ENCODE measurements at places on chromosomes 13 and 19. TPM values are rescaled to one million over a fixed set of nuclear protein-coding genes. Genes with fewer than 3 reads are reported as not detected.
A peak's percentile ranks its signal among the peaks of the same experiment; 100 is the strongest.

DNA sequence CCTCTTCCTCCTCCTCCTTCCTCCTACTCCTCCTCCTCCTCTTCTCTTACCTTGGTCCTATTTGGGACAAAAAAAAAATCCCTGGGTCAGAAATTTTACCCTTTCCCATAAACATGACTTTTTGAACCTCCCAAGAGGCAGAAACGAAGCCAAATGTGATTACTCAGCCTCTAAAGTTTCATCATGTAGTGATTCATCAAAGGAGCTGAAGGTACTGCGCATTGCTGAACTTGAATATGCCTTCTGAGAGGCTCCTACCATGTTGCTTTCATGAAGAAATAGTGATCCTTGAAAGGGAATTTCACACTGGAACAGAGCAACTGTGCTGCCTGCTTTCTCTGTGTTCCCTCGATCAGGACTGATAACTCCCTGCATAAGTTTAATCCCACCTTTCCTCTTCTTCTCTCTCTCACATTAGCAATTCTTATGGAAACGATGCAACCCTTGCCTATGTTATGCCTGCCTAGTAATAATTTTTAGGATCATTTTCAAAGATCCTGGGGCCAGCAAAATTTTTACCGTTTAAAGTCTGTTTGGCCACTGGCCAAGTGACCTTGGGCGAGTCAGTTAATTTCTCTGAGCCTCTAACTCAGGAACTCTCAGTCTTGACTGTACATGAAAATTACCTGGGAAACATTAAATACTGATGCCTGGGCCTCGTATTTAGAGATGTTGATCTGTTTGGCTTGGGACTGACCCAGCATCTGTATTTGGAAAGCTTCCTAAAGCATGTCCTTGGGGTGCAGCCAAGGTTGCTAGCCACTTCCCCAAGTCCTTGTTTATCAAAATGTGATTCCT, 149.5 kb downstream of the DCT start:
- H3K27ac ChIP-seq: no peak overlapping the region
- no peak for DNase-seq
- no peak overlapping the region for H3K4me3 ChIP-seq

GRCh38 chr13:52862358-52863206, 14.1 kb upstream of the PCDH8 start:
- no peaks in the 10 kb centered on the region for H3K36me3 ChIP-seq
- no peak overlapping the region for H3K27ac ChIP-seq
- no peaks in the 10 kb centered on the region for H3K4me1 ChIP-seq
- H3K27me3 ChIP-seq: no peaks in the 10 kb centered on the region
- no peak overlapping the region for H3K4me3 ChIP-seq

DNA sequence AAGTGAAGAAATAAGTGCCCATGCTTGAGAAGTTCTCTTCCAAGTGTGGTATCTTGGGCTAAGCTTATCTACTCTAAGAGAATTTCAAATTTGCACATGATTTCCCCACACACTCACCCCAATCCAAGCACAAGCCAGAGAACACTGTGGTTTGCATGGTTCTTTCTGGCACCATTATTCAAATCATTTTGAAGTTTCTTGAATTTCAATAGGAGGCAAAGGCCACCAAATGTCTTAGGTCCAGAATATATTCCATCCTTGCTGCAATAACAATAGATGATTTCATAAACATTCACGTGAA, 359.7 kb downstream of the IRS2 start:
- no peak for DNase-seq
- H3K4me1 ChIP-seq: no peaks in the 10 kb centered on the region
- H3K27me3 ChIP-seq: no peaks in the 10 kb centered on the region
- H3K4me3 ChIP-seq: no peak overlapping the region

- H3K27ac ChIP-seq: peak overlapping the region; percentile 87
- H3K4me3 ChIP-seq: peak overlapping the region; percentile 7
- H3K4me1 ChIP-seq: peaks cover 8% of the 10 kb centered on the region
- H3K36me3 ChIP-seq: peaks cover 10% of the 10 kb centered on the region
- H3K27me3 ChIP-seq: no peaks in the 10 kb centered on the region
- peak; percentile 91 for DNase-seq
Observed at GRCh38 chr19:19461671-19462622, 53.4 kb downstream of the TSSK6 start.

GRCh38 chr13:48411147-48411794, 1.6 kb downstream of the LPAR6 start:
- no peaks in the 10 kb centered on the region for H3K36me3 ChIP-seq
- DNase-seq: no peak
- peaks cover 8% of the 10 kb centered on the region for H3K4me1 ChIP-seq
- peak overlapping the region; percentile 97 for H3K4me3 ChIP-seq
- H3K27ac ChIP-seq: peak overlapping the region; percentile 83

DNA sequence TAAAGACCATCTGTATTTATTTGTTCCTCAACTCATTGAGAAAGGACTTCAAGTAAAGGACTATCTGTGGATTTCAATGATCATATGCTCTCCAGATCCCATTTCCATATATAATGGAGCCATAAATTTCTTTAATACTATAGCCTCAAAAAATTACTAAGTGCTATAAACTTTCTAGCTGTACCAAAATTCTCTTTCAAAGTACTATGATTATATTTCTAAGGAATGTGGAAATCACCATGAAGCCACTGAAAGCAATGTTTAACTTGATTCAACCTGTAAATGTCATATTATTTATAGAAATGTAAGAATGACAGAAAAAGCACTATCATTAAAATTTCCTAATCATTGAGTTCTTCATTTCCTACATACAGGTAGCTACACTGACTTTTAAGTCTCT, 20.7 kb downstream of the TBC1D4 start:
- no peaks in the 10 kb centered on the region for H3K36me3 ChIP-seq
- no peak for DNase-seq
- no peaks in the 10 kb centered on the region for H3K4me1 ChIP-seq
- no peak overlapping the region for H3K27ac ChIP-seq
- H3K27me3 ChIP-seq: no peaks in the 10 kb centered on the region

DNA sequence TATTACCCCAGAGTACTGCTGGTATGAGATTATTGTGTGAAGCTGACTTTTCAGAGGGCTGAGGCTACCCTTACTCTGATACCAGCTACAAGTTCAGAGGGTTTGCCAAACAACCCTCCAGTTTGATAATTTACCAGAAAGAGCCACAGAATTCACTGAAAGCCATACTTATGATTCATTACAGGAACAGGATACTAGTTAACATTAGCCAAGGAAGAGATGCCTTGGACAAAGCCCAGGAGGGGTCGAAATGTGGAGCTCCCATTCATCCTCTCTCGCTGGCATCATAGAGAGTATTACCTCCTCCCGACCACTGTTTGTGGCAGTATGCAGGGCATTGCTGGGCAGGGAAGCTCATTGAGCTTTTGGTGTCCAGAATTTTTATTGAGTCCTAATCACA, 364.3 kb downstream of the KCNRG start:
- H3K4me3 ChIP-seq: no peak overlapping the region

DNA sequence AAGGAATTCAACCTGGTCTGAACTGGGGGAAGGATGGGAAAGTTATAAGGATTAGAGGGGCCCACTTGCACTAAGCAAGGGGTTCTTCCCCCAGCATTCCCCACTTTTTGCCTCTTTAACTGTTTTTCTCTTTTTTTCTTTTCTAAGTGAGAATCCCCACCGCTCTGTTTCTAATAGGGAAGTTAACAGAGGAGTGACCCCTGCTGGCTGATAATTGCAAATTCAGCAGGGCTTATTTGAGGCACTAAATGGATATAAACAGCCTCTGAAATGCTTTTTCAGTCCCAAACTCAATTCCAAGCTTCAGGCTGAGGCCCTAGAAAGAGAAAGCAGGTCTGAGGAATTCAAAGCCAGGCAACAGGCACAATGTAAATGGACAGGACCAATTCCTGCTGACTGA, 38.2 kb upstream of the CEACAM21 start:
- no peaks in the 10 kb centered on the region for H3K36me3 ChIP-seq
- no peaks in the 10 kb centered on the region for H3K4me1 ChIP-seq
- DNase-seq: no peak

DNA sequence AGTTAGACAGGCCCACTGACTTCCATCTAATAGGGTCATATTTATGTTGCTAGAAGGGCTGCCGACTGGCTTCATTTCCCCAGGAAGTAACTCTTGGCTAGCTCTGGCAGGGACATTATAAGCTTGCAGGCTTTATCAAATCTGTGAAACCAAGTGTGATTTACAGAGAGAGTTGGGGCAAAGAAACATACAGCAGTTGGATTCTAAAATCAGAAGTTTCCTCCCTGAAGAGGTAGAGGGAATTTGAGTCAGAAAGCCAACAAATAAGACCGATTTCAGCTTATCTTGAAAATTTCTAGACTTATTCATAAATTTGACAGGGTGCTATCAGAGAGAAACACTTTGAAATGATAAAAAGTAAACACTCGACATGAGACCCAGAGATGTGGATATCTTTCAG, 407.8 kb downstream of the OLFM4 start:
- no peak for DNase-seq
- H3K27me3 ChIP-seq: no peaks in the 10 kb centered on the region
- H3K36me3 ChIP-seq: no peaks in the 10 kb centered on the region
- no peaks in the 10 kb centered on the region for H3K4me1 ChIP-seq
- no peak overlapping the region for H3K4me3 ChIP-seq
- no peak overlapping the region for H3K27ac ChIP-seq

DNA sequence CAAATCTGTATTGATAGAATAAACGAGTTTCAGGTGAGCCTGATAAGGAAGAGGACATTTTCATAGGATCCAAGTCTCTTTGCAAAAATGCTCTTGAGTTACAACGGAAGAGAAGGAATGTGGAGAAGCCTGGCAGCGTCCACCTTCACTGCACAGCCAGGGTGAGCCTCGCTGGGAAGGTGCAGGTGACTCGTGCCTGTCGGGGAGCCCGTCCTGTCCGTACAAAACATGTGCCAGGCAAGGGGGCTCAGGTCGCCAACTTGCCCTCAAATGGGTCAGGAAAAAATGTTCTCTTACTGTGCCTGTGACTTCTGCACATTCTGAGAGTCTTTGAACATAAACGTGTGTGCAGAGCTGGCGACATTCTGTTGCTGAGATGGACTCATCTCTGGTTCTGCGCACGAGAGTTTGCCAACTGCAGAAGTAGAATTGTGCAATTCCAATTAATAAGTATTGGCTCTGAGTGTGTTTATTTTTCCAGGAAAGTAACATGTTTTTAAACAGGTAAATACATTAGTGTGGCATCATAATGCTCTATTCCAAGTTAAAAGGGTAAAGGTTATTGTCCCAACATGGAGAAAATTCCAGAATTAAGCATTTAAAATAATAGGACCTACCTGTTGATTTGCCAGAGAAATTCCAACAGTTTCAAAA, 28.6 kb downstream of the NAXD start:
- H3K27ac ChIP-seq: no peak overlapping the region
- H3K27me3 ChIP-seq: no peaks in the 10 kb centered on the region
- DNase-seq: no peak
- no peak overlapping the region for H3K4me3 ChIP-seq
- no peaks in the 10 kb centered on the region for H3K4me1 ChIP-seq

- peak; percentile 37 for DNase-seq
- peaks cover 10% of the 10 kb centered on the region for H3K27me3 ChIP-seq
- no peaks in the 10 kb centered on the region for H3K36me3 ChIP-seq
- no peak overlapping the region for H3K27ac ChIP-seq
- peaks cover 7% of the 10 kb centered on the region for H3K4me1 ChIP-seq
Observed at GRCh38 chr13:87669379-87669978, 1.7 kb upstream of the SLITRK5 start.

GRCh38 chr19:10292206-10292788, 2.5 kb downstream of the ICAM5 start:
- H3K27me3 ChIP-seq: peaks cover 60% of the 10 kb centered on the region
- no peaks in the 10 kb centered on the region for H3K36me3 ChIP-seq
- H3K4me3 ChIP-seq: peak overlapping the region; percentile 47

DNA sequence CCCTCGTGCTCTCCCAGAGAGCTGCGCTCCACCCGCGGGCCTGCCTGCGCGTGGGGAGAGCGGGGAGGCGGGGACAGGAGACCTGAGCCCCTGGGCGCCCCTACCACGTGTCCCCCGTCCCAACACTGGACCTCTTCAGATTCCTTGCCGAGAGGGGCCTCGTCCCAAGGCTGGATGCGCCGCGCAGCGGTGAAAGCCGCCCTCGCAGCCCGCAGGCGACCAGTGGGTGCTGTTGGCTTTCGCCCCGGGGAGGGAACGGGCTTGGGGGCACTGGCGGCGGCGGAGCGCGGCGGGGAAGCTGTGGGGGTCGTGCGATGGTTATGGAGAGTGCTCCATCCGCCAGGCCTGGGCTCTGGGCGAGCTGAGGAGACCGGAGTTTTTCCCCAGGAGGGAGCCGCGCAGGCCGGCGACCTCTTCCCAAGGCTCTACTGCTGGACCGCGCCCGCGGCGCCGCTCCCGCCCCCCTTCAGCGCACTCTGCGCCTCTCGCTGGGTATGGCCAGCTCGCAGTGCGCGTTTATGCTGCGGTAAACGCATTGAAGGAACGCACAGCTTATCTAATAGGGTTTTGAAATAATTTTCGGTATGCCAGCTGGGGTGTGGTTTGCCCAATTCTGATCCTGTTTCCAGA, 17.2 kb upstream of the RNF17 start:
- H3K4me3 ChIP-seq: no peak overlapping the region
- peak; percentile 53 for DNase-seq
- peaks cover 15% of the 10 kb centered on the region for H3K27me3 ChIP-seq
- H3K27ac ChIP-seq: no peak overlapping the region

DNA sequence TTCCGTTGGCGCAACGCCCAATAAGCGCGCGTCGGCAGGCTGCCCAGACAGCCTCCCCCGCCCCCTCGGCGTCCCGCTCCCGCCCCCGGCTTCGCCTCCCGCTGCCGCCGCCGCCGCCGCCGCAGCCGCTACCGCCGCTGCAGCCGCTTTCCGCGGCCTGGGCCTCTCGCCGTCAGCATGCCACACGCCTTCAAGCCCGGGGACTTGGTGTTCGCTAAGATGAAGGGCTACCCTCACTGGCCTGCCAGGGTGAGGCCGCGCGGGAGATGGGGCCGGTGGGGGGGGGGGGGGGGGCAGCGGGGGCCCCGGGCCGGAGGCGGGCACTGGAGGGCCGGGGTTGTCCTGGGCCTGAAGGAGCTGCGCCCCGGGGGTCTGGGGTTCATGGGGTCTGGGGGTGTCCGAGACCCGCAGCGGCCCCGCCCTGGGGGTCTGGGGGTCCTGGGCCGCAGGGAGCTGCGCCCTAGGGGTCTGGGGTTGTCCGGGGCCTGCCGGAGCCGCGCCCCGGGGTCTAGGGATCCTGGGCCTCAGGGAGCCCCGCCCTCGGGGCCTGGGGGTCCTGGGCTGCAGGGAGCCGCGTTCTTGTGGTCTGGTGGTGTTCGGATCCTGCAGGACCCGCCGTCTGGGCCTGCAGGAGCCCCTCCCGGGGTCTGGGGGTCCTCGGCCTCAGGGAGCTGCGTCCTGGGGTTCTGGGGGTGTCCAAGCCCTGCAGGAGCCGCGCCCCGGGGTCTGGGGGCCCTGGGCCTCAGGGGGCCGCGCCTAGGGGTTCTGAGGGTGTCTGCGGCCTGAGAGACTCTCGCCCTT, at the start of gene HDGFL2:
TSS of gene HDGFL2 (plus strand) at position 124 of the 801 bp plus-strand sequence. CDS start at position 178, 54 bp downstream.
- H3K4me3 ChIP-seq: peak within 1 kb of the TSS; percentile 72
- no peak for DNase-seq
- H3K4me1 ChIP-seq: no peaks in the 10 kb centered on the region
- H3K36me3 ChIP-seq: no peaks in the 10 kb centered on the region

- no peak overlapping the region for H3K4me3 ChIP-seq
- H3K27ac ChIP-seq: no peak overlapping the region
- H3K27me3 ChIP-seq: no peaks in the 10 kb centered on the region
- no peak for DNase-seq
- H3K36me3 ChIP-seq: no peaks in the 10 kb centered on the region
- H3K4me1 ChIP-seq: no peaks in the 10 kb centered on the region
Observed at GRCh38 chr19:19602136-19602712, 16.3 kb downstream of the PBX4 start.

GRCh38 chr13:47890146-47890814, 110.8 kb downstream of the SUCLA2 start:
- H3K27me3 ChIP-seq: no peaks in the 10 kb centered on the region
- no peak for DNase-seq
- H3K4me1 ChIP-seq: no peaks in the 10 kb centered on the region
- no peak overlapping the region for H3K4me3 ChIP-seq
- no peaks in the 10 kb centered on the region for H3K36me3 ChIP-seq
- H3K27ac ChIP-seq: no peak overlapping the region

Gene OR7G1
- not detected for total RNA-seq

Gene ATCAY
- total RNA-seq: 0.16 TPM

Gene TINCR
- total RNA-seq: 0.94 TPM
